ENCODE measurements at places on chromosomes 3 and 15.
A peak's percentile ranks its signal among the peaks of the same experiment; 100 is the strongest.

DNA sequence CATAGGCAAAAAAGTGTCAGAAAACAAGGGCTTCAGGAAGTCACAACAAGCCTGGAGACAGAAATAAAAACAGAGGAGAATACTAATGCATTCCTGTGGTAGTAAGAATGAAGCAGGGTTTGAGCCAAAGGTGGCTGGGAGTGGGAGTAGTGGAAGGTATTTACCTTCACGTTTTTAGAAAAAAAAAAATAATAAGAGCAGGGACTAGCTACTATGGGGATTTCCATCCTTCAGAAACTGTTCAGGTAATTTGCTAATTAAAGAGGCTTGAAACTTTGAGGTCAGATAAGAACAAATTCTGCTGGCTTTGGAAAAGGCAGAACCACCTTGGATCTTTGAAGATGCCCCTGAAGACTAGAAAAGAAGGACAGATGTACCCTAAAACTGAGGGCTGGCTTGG is 18.4 kb downstream of the ILDR1 start:
- no peak for DNase-seq

GRCh38 chr3:14143271-14144225 is 18.7 kb downstream of the TMEM43 start:
- DNase-seq: no peak

DNA sequence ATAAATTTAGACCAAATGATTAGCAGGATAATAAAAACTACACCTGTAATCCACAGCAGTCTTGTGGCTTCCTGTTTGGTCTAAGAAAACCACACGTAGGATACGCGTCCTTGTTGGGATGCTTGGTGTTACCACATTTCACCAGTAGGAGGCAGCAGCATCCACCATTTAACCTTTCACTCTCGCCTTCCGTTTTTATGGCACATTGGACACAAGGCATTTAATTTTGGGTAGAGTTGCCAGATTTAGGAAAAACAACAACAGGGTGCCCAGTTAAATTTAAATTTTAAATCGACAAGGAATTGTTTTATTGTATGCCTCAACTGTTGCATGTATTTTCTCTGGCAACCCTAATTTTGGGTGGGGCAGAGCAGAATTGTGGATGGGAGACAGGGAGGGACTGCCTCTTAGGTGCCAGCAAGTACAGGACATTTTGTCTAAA is 6.3 kb downstream of the LRRC31 start:
- DNase-seq: peak; percentile 80

- DNase-seq: no peak
Measured at GRCh38 chr3:180000500-180000899, 36.2 kb downstream of the PEX5L start.

- peak; percentile 2 for DNase-seq
Measured at GRCh38 chr3:83460052-83460451, 1498.7 kb upstream of the CADM2 start.

DNA sequence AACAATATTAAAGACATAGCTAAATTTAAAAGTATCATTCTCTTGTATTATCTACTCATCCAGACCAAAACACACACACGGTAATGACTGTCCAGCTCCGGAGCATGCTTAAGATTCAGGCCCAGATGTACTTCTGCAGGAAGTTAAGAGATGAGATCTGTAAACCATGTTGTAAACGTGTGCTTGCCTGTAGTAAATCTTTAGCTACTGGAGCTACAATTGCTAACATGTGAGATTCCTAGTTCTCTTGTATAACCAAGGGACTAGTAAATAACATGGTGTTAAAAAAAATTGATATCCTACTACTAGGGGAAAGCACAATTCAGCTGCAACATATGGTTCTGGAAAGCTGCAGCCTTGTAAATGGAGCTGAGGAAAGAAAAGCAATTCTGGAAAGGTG is 651.7 kb upstream of the CCDC54 start:
- DNase-seq: no peak
